NCI-H2081 treated with DMSO at 0.1 percent for 48 hours (cell line): ENCODE measurements at places on chromosomes 7 and 10.

- no peak for DNase-seq
These were observed 7.3 kb upstream of the CRPPA start for GRCh38 chr7:16428672-16429071.

DNA sequence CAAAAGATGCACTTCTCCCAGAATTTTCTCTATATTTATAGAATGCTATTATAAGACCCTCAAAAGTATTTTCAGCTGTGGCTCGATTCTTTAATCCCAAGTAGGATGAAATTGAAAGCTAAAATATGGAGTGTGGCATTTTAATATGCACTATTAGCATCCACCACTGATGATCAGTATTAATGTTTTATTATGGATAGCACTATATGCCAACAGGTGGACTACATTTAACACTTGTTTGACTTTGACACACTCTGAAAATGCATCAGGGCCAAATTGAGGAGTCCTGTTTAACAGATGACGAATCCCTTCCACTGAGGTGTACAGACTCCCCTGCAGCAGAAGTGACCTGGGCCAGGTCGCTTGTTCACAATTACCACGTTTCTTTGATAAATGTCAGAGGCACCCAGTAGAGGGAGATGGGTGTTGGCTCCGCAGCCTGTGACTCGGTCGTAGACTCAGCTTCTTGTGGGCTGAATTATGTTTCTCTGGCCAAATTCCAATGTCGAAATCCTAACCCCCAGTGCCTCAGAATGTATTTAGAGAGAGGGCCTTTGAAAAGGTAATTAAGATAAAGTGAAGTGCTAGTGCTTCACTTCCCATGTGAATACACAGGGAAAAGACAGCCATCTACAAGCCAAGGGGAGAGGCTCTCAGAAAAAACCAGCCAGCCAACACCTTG is 48.1 kb downstream of the WIPF3 start:
- no peak for DNase-seq

DNA sequence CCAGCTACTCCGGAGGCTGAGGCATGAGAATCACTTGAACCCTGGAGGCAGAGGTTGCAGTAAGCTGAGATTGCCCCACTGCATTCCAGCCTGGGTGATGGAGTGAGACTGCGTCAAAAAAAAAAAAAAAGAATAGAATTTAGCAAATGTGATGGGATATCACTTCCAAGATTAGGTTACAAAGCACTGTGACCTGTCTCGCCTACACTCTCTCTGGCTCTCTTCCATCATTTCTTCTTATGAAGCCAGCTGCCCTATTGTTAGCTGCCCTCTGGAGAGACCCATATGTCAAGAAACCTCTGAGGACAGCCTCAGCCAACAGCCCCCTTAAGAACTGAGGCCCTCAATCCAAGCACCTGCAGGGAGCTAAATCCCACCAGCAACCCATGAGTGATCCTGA is 28.2 kb downstream of the ARHGAP21 start:
- DNase-seq: no peak

DNA sequence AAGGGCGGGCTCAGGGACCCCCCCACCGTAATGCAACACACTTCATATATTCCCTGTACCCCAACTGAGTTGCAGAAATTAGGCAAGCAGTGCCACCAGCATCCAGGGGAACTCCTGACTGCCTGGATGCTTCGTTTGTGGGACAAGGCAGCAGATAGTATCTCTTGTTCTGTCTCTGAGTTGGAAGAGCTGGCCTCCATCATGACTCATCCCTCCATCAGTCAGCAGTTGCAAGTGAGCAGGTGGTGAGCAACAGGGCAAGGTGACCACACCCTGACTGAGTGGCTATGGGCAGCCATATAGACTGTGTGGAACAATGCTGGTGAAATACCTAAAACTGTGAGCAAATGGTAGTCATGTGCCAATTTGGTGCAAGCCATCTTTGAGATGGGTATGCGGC is 22.8 kb upstream of the ADAMTS14 start:
- no peak for DNase-seq

GRCh38 chr10:122850705-122851640 is 5.3 kb upstream of the CUZD1 start:
- DNase-seq: no peak

DNA sequence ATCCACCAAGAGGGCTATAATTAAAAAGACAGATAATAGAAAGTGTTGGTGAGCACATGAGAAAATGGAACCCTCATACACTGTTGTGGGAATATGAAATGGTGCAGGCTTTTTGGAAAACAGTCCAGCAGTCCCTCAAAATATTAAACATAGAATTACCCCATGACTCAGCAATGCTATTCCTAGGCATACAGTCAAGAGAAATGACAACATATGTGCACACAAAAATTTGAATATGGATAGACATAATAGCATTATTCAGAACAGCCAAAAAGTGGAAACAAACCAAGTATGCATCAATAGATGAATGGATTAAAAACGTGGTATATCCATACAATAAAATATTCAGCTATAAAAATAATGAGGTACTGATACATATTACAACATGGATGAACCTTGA is 64.5 kb upstream of the GDF10 start:
- no peak for DNase-seq

DNA sequence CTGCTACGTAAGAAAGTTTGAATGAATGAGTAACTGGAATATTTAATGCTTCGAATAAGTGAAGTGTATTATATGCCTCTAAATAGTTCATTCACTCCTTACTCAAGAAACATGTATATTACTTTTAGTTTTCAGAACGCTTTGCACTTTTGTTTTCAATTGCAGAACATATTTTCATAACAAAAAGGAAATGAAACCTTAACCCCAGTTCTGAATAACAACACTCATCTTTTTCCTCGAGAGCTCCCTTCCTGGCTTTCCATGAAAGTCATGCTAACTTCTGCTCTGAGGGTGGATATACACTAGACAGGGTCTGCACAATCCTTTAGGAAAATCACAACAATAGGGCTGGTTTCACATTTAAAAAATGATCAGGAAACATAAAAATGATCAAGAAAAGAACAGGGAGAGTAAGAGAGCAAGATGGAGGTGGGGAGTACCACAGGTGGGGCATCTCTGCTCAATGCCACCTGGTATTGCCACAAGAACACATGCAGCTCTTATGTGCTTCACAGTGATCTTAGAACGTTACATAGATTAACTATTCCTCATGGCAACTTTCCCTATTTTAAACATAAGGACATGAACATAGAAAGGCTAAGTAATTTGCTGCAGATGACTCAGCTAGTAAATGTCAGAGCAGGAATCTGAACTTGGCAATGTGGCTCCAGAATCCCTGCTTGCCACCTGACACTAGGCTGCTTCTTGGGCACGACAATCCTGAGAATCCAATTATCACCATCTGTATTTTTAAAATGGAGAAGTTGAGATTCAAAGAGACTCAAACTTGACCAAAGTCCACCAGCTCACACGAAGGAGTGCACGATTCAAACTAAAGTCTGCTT is 219.5 kb upstream of the AOAH start:
- DNase-seq: no peak

- no peak for DNase-seq
These were observed 19.2 kb downstream of the PDK4 start for GRCh38 chr7:95577137-95577536.

DNA sequence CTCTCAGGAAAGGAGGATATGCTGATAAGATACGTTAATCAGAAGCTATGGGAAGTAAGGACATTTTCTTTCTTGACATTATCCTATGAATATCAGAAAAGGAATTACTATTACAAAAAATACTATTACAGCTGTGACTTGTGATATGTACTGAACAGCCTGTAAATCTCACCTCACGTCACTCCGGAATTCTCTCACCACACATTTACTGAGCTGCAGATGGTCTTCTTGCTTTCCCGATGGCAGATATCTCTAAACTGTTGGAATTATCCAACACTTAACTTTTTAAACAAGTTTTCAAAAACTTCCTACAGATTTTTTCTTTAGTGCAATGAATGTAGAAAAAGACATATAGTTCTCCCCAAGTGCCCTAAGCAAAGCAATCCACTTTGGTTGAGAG is 313.4 kb downstream of the GPR37 start:
- no peak for DNase-seq

DNA sequence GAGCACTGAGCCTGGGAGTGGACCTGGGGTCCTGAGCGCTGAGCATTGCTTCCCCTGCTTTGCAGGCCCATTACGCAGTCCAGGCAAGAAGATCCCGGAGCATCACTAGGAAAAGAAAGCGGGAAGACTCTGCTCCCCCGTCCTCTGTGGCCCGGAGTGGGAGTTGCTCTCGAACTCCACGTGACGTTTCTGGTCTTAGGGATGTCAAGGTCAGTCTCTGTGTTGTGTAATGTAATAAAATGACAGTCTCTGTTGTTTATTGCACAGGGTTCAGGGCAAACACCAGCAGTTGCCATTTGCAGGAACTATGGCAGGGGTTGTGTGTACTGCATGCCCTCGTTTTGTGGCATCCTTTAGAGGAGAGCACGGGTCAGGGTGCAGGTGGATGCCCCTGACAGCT is 10.0 kb downstream of the IDI2 start:
- DNase-seq: no peak

DNA sequence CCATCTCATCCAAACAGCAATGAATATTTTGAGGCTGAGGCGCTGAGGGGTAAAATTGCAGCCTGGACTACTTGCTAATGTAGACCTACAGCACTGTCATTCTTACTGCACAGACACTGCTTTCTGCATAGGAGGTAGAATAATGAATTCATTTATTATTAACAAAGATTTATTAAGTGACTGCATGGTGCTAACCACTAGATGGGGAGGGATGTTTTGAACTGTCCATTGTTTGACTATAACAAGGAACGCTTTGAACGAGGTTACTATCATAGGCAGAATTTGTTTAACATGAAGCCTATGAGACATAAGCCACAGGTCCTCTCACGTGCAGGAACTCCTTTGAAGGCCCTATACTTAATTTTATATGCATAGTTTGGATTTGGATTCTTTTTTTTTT is 143.8 kb downstream of the CFTR start:
- DNase-seq: no peak

DNA sequence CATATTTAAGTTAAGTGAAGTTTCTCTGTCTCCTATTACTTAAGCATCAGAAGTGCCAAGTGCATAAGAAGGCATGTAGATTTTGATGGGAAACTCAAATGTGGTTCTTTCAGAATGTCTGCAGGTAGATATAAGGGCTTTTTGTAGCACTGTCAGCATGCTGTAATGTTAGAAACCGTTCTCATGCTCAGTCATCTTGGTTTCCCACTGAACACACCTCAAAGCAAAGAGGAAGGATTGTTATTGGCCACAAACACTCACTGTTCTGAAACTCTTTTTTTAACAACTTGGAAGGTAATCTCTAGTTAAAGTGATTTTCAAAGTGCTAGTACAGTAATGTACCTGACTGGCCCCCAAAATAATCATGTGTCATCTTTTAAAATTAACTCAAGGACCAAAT is 126.0 kb downstream of the AASS start:
- no peak for DNase-seq
